Kidney epithelial cell (primary cell): ENCODE measurements at places on chromosomes 12 and 14.

GRCh38 chr12:1162081-1162760 lies 171.2 kb downstream of the ERC1 start:
- DNase-seq: no peak

- DNase-seq: no peak
Measured at GRCh38 chr12:124035163-124035562, 62.1 kb downstream of the ZNF664 start.

GRCh38 chr14:77094672-77095284 lies 3.3 kb upstream of the CIPC start:
- no peak for DNase-seq

DNA sequence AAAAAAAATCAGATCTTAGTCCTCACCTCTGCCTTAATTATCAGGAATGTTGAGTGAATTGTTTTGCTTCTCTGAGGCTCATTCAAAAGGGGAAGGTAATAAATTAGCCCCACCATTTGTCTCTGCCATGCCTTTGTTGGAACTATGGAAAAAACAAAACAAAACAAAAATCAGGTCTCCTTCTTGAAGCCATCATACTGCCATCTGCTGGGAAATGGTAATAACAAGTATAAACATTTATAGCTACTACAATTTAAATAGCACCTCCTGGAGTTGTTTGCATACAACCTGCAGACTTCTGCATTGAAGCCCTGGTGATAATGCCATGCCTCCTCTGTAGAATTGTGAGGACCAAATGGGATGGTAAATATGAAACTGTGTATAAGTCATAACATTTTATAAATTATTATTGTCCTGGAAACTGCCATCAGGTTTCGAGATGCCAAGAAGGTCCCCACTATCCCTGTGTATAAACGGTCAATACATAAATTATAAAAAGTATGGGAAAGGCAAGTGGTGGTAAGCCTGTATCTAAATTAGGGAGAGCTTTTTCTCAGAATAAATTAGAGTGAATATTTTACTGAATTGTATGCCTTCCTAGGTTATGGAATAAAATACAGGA lies 87.2 kb upstream of the FGD4 start:
- DNase-seq: peak; percentile 45

- DNase-seq: no peak
Measured at GRCh38 chr12:67457778-67458665, 188.9 kb downstream of the CAND1 start.

GRCh38 chr12:13241833-13242488 lies 45.4 kb downstream of the EMP1 start:
- no peak for DNase-seq

DNA sequence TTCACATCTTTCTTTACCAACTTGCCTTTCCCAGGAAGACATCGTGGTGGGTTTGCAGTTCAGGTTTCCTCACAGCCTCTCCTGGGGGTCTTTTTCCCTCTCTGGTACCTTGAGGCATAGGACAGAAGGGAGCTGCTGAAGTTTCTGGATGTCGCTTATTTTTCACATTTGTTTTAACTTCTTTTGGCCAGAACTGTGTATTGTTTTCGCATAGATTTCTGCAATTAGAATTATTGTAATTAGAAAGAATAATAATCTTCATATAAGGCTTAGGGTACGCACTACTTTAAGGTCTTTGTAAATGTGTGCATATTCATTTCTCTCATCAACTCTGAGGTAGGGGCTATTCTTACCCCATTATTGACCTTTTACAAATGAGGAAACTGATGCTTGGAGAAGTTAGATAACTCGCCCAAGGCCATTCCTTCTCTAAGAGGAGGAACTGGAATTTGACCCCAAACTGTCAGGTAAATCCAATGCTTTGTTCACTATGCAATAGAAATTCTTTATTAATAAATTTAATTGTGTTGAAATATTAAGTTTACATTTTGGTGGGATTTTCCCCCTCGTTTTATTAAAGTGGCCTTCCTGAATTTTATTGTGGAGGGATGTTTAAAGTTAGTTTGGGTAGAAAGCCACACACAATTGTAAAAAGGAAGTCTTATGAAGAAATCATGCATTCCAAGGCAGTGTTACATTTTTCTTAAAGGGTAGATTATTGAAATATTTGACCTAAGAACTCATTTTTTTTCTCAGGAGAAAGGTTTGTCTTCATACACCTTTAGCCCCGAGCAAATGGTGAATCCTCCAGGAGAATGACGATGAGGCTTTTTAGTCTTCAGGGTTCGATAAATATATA lies 12.1 kb upstream of the SLC38A2 start:
- no peak for DNase-seq

DNA sequence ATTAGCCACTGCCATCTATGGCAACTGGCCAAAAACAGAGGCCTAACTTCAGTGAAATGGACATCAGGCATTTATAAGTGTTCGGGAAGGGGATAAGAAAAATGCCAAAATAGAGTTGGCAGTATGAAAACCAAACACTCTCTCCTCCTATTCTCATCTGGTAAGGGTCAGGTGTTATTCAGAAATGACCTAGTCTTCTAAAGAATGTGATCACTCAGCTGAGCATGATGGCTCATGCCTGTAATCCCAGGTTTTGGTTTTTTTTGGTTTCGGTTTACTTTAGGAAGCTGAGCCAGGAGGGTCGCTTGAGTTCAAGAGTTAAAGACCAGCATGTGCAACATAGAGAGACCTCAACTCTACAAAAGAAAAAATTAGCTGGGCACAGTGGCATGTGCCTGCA lies 170.3 kb downstream of the GRIN2B start:
- DNase-seq: peak; percentile 32

GRCh38 chr12:33588725-33589405 lies 149.2 kb upstream of the SYT10 start:
- DNase-seq: no peak

DNA sequence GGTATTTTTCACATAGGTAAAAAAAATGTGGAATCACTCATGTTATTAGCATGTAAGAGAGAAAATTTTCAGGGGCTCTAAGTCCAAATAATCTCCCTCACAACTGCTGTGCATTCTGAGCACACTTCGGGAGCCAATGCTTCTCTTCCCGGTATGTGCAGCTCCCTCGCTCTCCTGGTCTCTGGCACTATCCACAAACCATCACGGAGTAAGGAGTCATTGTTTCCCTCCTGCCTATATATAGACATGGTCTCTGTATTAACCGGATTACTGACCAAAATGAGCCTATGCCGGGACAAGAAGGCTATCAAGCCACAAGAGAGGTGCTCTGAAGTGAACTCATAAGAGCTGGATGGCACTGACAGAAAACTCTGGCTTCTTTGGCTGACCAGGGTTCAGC lies 13.4 kb downstream of the HECTD4 start:
- no peak for DNase-seq

GRCh38 chr12:82660541-82661325 lies 26.0 kb upstream of the TMTC2 start:
- no peak for DNase-seq

DNA sequence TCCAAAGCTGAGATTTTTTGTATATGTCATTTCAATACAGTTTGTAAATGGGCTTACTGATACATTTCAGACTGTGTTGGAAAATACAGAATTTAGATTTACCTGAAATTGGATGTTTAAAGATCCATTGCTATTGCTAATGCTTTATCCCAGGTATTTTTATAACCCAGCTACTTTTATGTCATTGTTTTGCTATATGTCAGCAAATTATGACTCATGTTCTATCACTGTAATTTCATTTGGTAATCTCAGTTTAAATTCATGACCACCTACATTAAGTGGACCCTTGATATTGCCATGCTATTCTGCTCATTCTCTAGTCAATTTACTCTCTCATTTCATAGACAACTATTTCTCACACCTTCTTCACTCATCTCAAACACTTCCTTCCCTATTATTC lies 281.2 kb downstream of the IPO8 start:
- DNase-seq: no peak

DNA sequence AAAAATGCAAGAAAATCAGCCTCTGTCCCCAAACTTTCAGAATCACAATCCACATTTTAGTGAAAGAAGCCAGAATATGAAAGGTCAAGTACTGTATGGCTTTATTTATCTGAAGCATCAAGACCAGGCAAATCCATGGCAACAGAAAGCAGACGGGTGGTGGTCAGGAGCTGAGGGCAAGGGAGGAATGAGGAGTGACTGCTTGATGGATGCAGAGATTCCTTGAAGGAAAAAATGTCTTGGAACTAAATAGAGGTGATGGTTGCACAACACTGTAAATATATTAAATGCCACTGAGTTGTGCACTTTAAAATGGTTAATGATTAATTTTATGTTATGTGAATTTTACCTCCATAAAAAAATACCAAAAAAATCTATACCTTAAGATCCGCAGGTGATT lies 165.1 kb downstream of the GXYLT1 start:
- DNase-seq: no peak

DNA sequence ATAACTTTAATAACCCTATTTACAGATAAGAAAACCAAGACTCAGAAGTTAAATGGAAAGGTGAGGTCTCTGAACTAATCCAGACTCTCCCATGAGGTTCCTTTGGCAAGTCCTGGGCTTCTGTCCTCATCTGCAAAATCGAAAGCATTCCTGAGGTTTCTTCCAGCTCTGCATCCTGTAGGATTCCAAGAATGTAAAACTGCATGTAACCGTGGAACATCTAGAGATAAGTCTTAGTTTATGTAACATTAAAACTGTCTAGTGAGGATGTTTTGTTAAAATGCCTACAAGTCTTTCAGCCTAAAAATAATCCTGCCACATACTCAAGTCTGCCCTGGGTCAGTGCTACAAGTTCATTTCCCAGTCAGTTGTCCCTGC lies 7.3 kb upstream of the ITFG2 start:
- DNase-seq: no peak

DNA sequence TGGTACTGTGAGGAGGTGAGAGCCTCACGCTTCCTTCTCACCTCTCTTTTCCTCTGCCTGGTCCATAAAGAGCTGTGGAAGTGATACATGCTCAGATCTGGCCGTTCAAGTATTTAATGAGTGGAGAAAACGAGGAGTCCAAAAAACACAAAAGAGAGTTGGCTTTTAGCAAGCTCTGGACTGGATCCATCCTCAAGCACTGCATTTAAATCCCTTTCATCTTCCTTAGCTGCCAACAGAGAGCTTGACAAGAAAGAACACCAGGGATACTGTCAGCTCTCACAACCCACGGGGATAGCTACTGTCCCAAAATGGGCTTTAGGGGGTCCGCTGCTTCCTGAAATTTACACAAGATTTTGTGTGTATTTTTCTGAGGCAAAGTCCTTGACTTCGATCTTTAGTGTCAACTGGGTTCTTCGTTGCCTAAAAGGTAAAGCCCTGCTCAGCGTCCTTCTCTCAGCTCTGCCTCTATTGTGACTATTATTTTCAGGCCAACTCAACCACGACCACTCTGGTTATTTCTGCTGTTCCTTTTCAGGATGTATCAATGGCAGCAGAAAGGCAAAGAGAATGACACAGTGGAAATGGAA lies 120.9 kb downstream of the TMTC1 start:
- DNase-seq: no peak
